ENCODE measurements at places on chromosomes 3 and 15. TPM values are rescaled to one million over a fixed set of nuclear protein-coding genes. Genes with fewer than 3 reads are reported as not detected.

DNA sequence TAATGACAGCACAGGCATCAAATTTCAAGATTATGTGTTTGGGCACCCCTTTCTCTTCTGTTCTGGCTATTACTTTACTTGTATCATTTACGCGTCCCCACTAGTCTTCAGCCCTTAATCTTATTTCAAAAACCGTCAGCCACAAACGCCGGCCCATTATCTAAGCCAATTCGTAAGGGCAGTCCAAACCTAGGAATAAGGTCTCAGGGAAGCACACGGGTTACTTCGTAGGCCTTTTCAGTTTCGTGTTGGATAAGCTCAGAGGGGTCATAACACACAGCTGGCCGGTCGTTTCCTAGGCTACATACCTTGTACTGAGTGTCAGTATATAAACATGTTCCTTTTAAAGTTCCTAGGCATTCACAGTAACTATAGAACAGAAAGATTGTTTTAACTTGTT lies 5.1 kb upstream of the DNAAF4 start:
- no peak for DNase-seq
- H3K27ac ChIP-seq = no peak overlapping the region
- H3K36me3 ChIP-seq = no peaks in the 10 kb centered on the region
- no peaks in the 10 kb centered on the region for H3K27me3 ChIP-seq
- H3K4me3 ChIP-seq = no peak overlapping the region

DNA sequence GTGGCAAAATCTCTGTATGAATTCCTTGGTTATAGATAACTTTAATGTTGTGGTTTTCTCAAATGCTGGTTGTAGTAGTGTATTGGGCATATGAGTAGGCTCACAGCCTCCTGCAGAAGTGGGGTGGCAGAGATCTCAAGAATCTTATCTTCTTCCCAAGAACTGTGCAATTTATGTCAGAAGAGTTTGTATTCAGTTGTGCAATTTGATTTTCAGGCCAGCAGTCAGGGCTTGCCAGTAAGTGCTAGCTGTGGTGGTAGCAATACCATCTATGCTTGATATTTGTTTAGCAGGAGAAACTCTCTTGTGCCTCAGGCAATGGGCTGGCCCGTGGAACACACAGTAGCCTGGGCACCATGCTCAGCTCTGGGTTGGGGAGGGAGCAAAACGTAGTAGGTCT lies 58.4 kb upstream of the GOLIM4 start:
- no peaks in the 10 kb centered on the region for H3K27me3 ChIP-seq
- no peaks in the 10 kb centered on the region for H3K4me1 ChIP-seq
- no peak overlapping the region for H3K27ac ChIP-seq
- DNase-seq = no peak
- no peak overlapping the region for H3K4me3 ChIP-seq
- H3K36me3 ChIP-seq = no peaks in the 10 kb centered on the region

DNA sequence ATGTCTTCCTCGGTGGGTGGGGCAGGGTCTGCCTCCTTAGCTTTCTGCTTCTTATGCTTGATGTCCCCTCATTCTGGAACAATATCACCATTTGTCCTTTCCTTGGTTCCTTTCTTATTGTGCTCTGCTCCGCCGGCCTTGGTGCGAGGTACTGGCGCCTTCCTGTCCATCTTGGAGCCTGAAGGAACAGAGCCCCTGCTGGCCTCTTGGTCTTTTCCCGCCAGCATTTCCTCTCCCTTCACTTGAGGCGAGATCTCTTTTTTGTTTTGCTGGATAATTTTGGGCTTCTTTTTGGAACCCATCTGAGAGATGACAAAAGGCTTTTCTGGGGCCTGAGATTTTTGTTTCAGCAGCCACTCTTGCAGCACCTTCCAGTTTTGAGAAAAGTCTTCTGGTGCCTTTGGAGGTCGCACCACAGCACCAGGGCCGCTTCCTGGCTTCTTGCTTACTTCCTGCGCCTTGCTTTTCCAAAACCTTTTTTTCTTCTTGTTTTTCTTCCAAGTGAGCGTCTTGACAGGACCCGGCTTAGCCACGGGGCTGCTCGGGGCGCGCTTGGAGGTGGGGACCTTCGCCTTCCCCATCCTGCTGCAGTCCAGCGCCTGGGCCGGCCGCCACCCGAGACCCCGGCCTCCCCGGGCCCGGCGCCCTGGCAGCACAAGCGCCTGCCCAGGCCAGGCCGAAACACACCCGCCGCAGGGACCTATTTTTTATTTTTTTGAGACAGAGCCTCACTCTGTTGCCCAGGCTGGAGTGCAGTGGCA lies 127.1 kb downstream of the KLF13 start:
- no peaks in the 10 kb centered on the region for H3K27me3 ChIP-seq
- peaks cover 20% of the 10 kb centered on the region for H3K4me1 ChIP-seq
- H3K27ac ChIP-seq = no peak overlapping the region
- no peak overlapping the region for H3K4me3 ChIP-seq
- no peaks in the 10 kb centered on the region for H3K36me3 ChIP-seq

GRCh38 chr3:186784820-186785494 lies 1.6 kb downstream of the EIF4A2 start:
- no peak overlapping the region for H3K27ac ChIP-seq
- H3K27me3 ChIP-seq = no peaks in the 10 kb centered on the region
- H3K36me3 ChIP-seq = peaks cover 57% of the 10 kb centered on the region
- H3K4me1 ChIP-seq = peaks cover 36% of the 10 kb centered on the region
- peak overlapping the region; percentile 94 for H3K4me3 ChIP-seq
- DNase-seq = no peak

- no peaks in the 10 kb centered on the region for H3K27me3 ChIP-seq
- no peaks in the 10 kb centered on the region for H3K36me3 ChIP-seq
- H3K4me1 ChIP-seq = no peaks in the 10 kb centered on the region
- H3K27ac ChIP-seq = no peak overlapping the region
- H3K4me3 ChIP-seq = no peak overlapping the region
These were observed 3.0 kb downstream of the CYP8B1 start for GRCh38 chr3:42872718-42873117.

The CCDC66 gene
- polyA plus RNA-seq = 11.6 TPM

DNA sequence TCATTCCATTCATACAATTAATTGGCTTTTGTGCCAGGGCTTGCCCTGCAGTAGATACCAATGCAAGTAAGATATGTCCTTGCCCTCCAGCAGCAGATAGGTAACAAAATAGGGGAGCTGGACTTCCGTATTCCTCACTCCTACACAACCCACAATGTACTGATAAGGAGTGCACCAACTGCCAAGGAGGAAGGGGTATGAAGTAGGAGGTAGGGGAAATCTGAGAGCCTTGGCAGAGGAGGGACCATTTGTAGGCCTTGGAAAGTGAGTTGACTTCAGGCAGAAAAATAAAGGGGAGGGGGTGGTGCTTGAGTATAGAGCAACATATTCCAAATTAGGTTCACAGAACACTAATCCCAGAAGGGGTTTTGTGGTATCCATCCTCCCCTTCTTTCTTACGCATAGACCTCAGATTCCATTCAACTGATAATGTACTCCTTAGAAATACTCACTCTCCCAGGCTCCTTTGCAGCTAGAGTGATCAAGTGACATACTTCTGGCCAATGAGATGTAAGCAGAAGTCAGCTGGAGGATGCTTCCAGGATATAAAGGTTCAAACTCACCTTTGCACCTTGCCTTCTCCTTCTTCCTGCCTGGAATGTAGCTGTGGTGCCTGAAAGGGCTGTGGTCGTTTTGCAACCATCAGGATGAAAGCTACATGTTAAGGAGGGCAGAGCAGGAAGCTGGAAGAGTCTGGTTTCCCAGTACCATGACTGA lies 127.1 kb upstream of the SMAD3 start:
- H3K4me3 ChIP-seq = no peak overlapping the region
- peaks cover 7% of the 10 kb centered on the region for H3K4me1 ChIP-seq
- no peak overlapping the region for H3K27ac ChIP-seq
- no peaks in the 10 kb centered on the region for H3K27me3 ChIP-seq
- no peaks in the 10 kb centered on the region for H3K36me3 ChIP-seq
- no peak for DNase-seq

GRCh38 chr15:22240403-22240802 lies 160.1 kb downstream of the OR4M2 start:
- H3K4me3 ChIP-seq = no peak overlapping the region
- H3K27ac ChIP-seq = no peak overlapping the region
- H3K27me3 ChIP-seq = no peaks in the 10 kb centered on the region
- DNase-seq = no peak
- H3K4me1 ChIP-seq = no peaks in the 10 kb centered on the region

- DNase-seq = no peak
- H3K27ac ChIP-seq = no peak overlapping the region
- no peaks in the 10 kb centered on the region for H3K36me3 ChIP-seq
These were observed 433.8 kb upstream of the SUCLG2 start for GRCh38 chr3:68088216-68088615.

GRCh38 chr3:155702745-155703591 lies 41.9 kb downstream of the PLCH1 start:
- no peak overlapping the region for H3K27ac ChIP-seq
- DNase-seq = no peak
- H3K36me3 ChIP-seq = no peaks in the 10 kb centered on the region
- H3K27me3 ChIP-seq = no peaks in the 10 kb centered on the region
- H3K4me1 ChIP-seq = no peaks in the 10 kb centered on the region

GRCh38 chr3:70603103-70603502 lies 290.7 kb upstream of the MDFIC2 start:
- H3K36me3 ChIP-seq = no peaks in the 10 kb centered on the region
- no peaks in the 10 kb centered on the region for H3K27me3 ChIP-seq
- H3K4me3 ChIP-seq = no peak overlapping the region
- H3K27ac ChIP-seq = no peak overlapping the region

The IL16 gene
- polyA plus RNA-seq = 114 TPM

- H3K27ac ChIP-seq = no peak overlapping the region
- no peaks in the 10 kb centered on the region for H3K27me3 ChIP-seq
- H3K4me3 ChIP-seq = no peak overlapping the region
- H3K36me3 ChIP-seq = peaks cover 35% of the 10 kb centered on the region
These were observed 24.1 kb downstream of the CBLB start for GRCh38 chr3:105844704-105845103.

The MINAR1 gene
- polyA plus RNA-seq = 0.22 TPM

The DPPA2 gene
- polyA plus RNA-seq = not detected

DNA sequence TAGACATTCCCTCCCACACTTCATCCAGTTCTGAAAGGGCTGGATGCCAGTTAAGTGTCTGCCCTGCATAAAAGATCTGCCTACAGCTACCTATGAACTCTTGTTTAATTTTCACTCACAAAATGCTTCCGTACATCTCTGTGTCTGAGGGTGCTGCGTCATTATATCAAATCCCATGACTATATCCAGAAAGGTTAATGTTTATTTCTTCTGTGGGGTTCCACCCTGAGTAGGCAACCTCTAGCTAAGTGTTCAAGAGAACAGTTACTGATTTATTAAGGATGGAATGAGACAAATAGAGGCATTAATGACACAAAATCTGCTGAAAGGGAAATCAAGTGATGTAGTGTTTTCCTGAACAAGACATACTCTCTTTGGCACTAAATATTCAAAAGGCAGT lies 220.2 kb downstream of the MTHFS start:
- H3K4me3 ChIP-seq = no peak overlapping the region
- H3K36me3 ChIP-seq = no peaks in the 10 kb centered on the region
- H3K4me1 ChIP-seq = peaks cover 5% of the 10 kb centered on the region
- no peaks in the 10 kb centered on the region for H3K27me3 ChIP-seq
- DNase-seq = no peak
- H3K27ac ChIP-seq = no peak overlapping the region

The C15orf39 gene
- 6.9 TPM for polyA plus RNA-seq

- H3K4me1 ChIP-seq = no peaks in the 10 kb centered on the region
- H3K36me3 ChIP-seq = no peaks in the 10 kb centered on the region
- DNase-seq = no peak
- H3K4me3 ChIP-seq = no peak overlapping the region
- H3K27ac ChIP-seq = no peak overlapping the region
These were observed 256.5 kb downstream of the SHQ1 start for GRCh38 chr3:72591522-72592421.

DNA sequence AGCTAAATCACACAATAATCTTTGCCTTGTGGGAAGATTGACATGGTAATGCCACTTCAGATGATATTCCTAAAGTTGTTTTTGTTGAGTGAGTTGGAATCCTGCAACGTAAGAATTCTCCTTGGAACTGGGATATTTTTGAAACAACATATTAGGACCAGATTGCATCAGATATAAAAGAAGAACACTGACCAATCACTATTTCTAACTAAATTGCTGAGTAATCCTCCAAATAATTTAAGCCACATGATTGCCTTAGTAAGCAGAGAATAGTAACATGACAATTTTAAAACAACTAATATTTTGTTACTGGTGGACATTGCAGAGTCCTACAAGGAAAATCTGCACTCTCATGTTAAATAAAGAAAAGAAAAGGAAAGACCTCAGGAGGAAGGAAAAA lies 353.9 kb upstream of the LMCD1 start:
- no peaks in the 10 kb centered on the region for H3K36me3 ChIP-seq
- H3K27ac ChIP-seq = no peak overlapping the region
- no peak for DNase-seq
- no peaks in the 10 kb centered on the region for H3K4me1 ChIP-seq
- H3K4me3 ChIP-seq = no peak overlapping the region

DNA sequence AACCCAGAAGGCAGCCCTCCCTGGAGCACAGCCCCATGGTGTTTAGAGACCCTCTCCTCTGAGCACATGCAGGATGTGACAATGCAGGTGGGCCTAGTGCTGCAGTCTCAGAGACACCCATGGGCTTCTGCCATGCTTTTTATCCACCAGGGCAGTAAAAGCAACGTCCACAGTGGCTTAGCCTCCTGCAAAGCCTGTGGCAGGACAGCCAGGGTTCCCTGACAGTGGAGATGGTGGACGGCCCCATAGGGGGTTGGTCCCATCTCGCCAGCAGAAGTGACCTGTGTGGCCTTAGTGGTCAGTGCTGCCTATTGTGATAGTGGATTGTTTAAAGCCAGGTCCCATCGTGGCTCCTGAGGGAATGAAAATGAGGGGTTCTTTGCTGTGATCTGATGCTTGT lies 46.6 kb downstream of the APBA2 start:
- H3K4me3 ChIP-seq = no peak overlapping the region
- no peak overlapping the region for H3K27ac ChIP-seq
- H3K27me3 ChIP-seq = no peaks in the 10 kb centered on the region
- DNase-seq = peak; percentile 67

GRCh38 chr3:45795509-45795881 lies 841 bp downstream of the SLC6A20 start:
- peaks cover 23% of the 10 kb centered on the region for H3K27me3 ChIP-seq
- no peaks in the 10 kb centered on the region for H3K4me1 ChIP-seq
- H3K27ac ChIP-seq = no peak overlapping the region
- H3K4me3 ChIP-seq = peak overlapping the region; percentile 45

The DAZL gene
- polyA plus RNA-seq = not detected

GRCh38 chr3:153385343-153385742 lies 223.3 kb downstream of the RAP2B start:
- no peaks in the 10 kb centered on the region for H3K36me3 ChIP-seq
- no peaks in the 10 kb centered on the region for H3K27me3 ChIP-seq
- no peak for DNase-seq
- H3K4me3 ChIP-seq = no peak overlapping the region
- H3K27ac ChIP-seq = no peak overlapping the region
- no peaks in the 10 kb centered on the region for H3K4me1 ChIP-seq

The SLC12A1 gene
- not detected for polyA plus RNA-seq
